Mammary epithelial cell (primary cell): ENCODE measurements at places on chromosomes 13 and 19. TPM values are rescaled to one million over a fixed set of nuclear protein-coding genes. Genes with fewer than 3 reads are reported as not detected.

ZNF227 gene
- 4.3 TPM for polyA plus RNA-seq

DNA sequence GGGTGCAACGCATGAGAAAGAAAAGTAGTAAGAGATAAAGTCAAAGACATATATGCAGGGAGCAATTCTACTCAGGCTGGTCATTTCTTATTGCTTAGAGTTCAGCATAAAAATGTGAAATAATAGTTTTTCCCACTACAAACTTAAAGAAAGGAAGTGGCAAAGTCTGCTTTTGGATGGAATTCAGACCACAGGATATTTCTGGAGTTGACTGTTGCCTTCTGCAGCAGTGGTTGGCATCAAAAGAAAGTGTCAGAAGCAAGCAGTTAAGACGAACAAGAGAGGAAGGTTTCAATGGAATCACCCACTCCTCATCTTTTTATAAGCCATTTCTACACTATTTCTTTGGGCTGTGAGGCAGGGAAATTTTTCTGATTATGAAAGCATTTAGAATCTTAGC lies 36.2 kb upstream of the TRPC4 start:
- no peak for DNase-seq

- DNase-seq: no peak
Observed at GRCh38 chr19:17557466-17557865, 2.0 kb downstream of the COLGALT1 start.

NAPSA gene
- 0.24 TPM for polyA plus RNA-seq

- DNase-seq: no peak
Observed at GRCh38 chr13:101408992-101409656, 7.2 kb downstream of the NALCN start.

DNA sequence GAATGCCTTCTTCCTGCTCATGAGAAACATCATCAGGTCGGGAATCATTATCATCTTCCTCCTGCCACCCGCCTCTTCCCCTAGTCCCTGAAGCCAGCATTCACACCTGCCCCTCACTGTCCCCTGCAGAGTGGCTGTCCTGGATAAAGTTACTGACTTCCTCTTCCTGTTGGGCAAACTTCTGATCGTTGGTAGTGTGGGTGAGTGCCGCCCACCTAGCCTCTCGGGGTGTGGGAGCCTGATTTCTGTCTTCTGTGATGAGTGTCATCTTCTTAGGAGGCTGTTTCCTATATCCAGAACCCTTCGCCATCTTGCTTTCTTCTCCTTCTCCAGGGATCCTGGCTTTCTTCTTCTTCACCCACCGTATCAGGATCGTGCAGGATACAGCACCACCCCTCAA lies 12.5 kb downstream of the SLC44A2 start:
- no peak for DNase-seq

DNA sequence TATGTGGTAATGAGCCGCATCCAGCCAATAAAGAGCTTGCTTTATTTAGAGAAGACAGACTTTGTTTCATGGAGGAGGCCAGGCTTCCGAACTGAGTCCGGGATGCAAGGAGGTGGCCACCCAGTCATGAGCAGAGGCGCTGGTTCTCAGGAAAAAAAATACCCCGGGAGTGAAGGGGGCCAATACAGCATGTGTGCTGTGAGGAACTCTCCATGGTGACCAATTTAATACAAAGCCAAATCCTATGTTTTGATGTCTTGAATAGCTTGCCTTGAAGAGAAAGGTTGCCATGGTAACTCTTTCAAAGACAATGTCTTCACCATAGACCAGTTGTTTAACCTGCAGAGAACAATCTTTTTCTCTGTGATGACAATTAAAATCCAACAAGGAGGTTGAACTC lies 43.4 kb upstream of the PDCD5 start:
- no peak for DNase-seq

GRCh38 chr13:31192306-31192705 lies 7.5 kb upstream of the B3GLCT start:
- no peak for DNase-seq

KIR2DL3 gene
- polyA plus RNA-seq: not detected

DNA sequence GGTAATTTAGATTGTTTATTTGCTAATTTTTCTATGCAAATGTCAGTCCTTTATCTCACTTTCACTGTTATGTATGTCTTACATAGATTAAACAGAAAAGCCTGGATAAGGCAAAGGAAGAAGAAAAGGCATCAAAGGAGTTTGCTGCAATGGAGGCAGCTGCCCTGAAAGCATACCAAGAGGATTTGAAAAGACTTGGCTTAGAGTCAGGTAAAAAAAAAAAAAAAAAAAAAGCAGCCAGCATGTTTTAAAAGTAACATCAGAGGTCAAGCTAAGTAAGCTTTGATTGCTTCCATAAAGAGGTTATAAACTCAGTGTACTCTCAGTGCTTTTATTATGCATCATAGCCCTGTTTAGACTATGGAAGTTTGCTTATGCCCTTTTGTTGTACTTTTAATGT lies 3.8 kb downstream of the WBP4 start:
- no peak for DNase-seq

PEX11G gene
- 2.1 TPM for polyA plus RNA-seq

DNA sequence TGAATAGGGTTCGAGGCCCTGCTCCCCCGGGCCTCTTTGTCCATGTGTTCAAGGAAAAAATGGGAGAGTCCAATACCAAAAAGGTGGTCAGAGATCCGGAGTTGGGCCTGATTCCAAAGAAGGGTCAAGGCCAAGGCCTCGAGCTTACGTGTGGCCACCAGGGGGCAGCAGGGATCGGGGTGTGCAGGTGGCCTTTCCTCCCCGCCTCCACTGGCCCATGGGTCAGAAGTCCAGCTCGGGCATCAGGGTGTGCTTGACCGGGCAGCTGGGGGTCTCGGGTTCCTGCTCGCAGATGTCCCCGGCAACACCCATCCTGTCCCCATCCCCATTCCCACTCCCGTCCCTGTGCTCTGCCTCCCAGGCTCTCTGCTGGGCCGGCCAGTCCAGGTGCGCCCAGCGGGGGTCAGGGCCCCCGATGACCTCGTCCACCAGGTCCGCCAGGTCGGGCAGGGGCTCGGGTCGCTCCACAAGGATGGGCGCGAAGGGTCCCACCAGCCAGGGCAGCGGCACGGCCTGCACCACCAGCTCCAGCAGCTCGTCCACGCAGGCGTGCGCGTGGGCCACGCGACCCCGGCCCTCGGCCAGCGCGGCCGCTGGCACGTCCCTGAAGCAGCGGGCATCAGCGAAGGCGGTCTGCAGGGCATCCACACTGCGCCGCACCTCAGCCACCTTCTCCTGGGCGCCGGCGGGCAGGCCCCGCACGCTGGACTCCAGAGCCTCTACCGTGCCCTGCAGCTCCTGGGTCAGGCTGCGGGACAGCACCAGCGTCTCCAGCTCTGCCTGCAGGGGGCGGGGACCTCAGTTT lies 5.2 kb upstream of the PLIN4 start:
- DNase-seq: no peak

DNA sequence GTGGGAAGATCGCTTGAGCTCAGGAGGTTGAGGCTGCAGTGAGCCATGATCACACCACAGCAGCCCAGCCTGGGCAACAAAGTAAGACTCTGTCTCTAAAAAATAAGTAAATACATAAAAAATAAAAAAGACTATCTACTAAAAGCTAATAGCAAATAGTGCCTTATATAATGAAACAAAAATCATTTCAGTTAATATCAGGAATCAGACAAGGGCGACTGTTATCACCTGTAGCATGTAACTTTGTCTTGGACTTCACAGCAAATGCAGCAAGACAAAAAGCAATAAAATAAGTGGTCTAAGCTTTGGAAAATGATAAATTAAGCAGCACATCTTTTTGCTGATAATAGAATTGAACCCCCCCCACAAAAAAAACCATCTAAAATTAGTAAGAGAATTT lies 21.2 kb upstream of the GPI start:
- DNase-seq: no peak

- DNase-seq: peak; percentile 82
Observed at GRCh38 chr13:89627996-89628395, 1719.5 kb upstream of the MIR17HG start.

GRCh38 chr13:20424949-20425348 lies 100.7 kb downstream of the CRYL1 start:
- DNase-seq: no peak

DNA sequence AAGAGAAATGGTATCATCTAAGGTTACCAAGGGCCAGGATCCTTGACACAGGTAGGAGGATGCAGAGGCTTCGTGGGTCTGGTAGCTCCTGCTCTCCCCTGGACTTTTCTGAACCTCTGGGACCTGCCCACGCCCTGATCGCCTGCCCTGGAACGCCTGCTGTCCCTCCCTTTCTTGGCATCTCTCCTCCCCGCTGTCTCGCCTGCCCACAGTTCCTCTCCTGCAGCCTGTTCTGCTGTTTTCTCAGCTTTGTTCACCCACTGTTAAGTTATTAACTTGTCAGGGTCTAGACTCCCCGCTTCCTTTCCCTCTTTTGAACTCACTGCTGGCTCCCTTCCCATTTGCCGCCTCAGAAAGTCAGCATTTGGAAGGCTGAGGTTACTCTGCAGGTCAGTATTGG lies 19.8 kb downstream of the SERP2 start:
- no peak for DNase-seq

- DNase-seq: peak; percentile 3
Observed at GRCh38 chr13:37106642-37107041, 1.2 kb upstream of the CSNK1A1L start.

DNA sequence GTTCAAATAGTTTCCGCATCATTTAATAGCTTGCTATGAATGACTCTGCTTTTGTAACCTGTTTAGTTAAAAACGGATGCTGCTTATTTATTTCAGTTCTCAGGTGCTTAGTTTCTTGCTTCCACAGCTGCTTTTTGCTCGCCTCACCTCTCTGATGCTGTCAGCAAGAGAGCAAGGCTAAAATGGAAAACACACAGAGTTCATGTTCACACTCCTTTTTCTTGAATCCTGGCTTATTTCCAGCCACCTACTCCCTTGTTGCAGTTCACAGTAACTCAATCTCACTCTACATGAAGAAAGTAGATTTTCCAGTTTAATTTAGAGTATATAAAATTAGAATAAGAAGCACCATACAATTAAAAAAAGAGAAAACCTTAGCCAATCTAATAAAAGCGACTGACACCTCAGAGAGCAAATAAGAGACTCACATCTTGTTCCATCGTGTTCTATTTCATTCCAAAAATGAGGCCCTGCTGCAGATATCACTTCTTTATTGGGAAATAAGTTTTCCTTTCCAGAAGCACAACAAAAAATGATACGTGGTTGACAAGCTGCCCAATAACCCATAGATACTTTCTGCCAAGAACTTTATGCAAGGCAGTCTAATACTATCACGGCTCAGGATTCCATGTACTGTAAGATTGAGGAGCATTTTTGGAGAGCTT lies 326.1 kb upstream of the SLITRK1 start:
- DNase-seq: no peak

LYPD3 gene
- 29.8 TPM for polyA plus RNA-seq

DNA sequence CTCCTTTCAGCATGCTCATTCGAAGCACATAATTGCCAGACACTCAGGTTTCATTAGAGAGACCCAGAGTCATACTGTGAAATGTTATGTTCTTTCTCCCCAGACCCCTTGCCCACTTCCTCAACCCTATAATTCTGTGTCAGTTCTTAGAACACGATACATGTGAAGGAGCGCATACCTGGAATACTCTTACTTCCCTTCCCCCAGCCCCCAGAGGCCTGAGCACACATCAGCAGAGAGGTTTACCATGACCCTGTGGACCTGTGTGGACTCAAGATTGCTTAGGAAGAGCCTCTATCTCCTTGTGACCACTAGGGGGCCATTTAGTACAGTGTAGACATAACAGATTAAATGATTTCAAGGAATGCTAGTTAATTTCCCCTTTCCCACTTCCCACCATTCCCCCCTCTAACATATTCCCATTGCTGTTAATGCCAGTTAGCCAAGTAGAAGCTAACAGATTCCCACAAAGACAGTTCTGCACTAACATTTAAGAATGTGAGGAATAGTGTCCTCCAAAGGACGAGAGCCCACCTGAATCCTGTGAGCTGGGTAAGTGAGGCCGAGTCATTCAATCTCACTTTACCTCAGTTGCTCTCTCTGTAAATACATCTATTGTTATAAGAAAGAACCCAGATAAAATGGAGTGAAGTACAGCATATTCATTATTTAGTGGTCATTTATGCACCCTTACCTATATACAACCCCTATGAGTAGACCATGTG lies 154.2 kb upstream of the MAB21L1 start:
- DNase-seq: peak; percentile 40

ATXN8OS gene
- not detected for polyA plus RNA-seq

DNA sequence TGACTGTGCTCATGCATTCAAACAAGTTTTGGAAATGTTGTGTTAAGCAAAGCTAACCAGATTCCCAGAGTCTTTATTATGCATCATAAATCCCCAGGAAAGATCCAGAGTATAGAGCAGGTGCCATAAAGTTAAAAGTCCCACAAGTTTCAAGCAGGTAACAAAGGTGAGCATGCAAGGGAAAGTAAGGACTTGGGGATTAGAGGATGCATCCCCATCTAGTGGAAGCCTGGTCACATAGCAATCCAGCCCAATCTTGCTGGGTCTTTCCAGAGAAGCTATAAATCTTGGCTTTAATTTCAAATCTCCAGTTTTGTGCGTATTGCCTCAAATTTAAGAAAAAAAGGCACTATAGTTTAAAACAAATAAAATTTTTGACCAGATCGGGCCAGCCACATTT lies 72.7 kb downstream of the ZNF254 start:
- peak; percentile 29 for DNase-seq

DNA sequence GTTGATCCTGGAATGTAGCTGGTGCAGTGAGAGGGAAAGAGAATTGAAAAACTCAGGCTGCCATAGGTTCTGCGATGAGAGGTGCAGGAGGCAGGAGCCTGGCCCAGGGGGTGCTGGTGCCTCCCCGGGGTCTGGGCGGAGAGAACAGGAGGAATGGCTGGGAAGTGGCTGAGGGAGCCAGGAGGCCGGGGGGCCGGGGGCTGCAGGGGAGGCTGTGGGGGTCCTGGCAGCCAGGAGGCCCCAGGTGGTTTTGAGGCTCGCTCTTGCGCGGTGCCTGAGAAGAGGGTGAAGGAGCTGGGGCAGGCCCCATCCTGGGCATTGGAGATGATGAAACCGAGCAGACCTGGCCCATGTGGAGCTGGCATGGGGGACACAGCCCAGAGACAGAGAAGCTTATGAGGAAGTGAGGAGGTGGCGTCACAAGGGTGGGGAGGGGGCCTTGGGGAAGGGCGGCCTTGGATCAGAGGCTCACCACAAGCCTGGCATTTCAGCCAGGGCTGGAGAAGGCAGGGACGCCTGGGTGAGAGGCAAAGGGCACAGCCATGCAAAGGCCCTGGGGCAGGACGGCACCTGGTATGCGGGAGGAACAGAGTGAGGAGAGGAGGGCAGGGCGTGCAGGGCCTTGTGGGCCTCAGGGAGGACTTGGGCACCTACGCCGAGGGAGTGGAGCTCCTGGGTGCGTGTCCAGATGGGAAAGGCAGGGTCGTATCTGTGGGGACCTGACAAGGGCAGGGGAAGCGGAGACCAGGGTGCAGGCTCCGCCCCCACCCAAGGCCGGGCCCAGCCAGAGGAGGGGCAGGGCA lies 1.3 kb upstream of the TEKTIP1 start:
- no peak for DNase-seq

ATP8B3 gene
- 5.3 TPM for polyA plus RNA-seq

DNA sequence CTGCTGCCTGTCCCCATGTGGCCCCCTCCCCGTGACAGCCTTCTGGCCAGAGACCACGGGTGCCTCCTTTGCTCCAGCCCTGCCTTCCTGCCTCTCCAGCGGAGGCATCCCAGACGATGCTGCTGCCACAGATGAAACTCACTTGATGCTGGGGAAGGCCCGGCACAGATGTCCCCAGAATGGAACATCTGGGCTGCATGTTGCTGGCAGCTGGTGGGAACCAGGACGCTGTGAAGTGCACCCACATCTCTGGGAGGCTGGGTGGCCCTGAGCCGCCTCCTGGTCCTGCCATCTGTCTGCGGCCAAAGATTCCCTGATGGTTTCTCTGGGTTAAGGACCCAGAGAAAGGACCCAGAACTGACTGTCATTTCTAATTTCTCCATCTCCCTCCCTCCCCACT lies 51.9 kb upstream of the PTPRS start:
- no peak for DNase-seq
